Left ventricle myocardium inferior (tissue), 1 donor: ENCODE measurements at places on chromosomes 2 and 18. TPM values are rescaled to one million over a fixed set of nuclear protein-coding genes. Genes with fewer than 3 reads are reported as not detected.
A peak's percentile ranks its signal among the peaks of the same experiment; 100 is the strongest.

DNA sequence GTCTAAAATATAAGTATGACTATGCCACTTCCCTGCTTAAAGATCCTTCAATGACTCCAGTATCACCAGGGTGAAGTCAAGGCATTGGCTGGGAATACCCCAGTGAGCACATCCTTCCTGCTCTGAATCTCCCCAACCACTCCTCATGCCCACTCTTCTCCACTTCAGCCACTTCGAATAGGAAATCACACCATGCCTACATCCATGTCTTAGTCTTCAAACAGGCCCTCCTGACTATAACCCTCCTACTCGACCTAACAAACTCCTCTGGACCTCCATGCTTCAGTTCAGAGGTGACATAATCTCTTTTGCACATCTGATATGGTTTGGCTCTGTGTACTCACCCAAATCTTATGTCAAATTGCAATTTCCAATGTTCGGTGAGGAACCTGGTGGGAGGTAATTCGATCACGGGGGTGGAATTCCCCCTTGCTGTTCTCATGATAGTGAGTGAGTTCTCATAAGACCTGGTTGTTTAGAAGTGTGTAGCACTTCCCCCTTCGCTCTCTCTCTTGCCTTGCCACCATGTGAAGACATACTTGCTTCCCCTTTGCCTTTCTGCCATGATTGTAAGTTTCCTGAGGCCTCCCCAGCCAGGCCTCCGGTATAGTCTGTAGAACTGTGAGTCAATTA is 87.8 kb upstream of the TFCP2L1 start:
- no peak for DNase-seq

- no peak for DNase-seq
Observed at GRCh38 chr2:71472019-71472418, 18.7 kb downstream of the DYSF start.

DNA sequence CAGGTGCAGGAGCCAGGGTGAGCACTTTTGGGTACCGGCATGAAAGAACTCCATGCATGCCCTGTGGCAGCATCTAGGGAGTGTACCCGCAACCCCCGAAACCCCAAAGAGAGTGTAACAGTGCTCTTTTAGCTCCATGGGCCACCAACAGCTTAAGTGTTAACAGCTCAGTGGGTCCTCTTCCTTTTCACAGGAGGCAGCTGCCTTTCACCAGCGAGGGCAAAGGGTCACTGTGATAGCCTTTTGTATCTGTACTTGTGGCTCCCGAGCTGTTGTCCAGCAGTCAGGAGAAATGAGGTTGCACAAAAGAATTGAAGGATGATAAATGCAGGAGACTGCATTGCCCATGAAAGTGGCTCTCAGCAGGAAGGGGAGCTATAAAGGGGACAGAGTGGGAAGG is 1166.3 kb upstream of the ACVR2A start:
- DNase-seq: no peak

DNA sequence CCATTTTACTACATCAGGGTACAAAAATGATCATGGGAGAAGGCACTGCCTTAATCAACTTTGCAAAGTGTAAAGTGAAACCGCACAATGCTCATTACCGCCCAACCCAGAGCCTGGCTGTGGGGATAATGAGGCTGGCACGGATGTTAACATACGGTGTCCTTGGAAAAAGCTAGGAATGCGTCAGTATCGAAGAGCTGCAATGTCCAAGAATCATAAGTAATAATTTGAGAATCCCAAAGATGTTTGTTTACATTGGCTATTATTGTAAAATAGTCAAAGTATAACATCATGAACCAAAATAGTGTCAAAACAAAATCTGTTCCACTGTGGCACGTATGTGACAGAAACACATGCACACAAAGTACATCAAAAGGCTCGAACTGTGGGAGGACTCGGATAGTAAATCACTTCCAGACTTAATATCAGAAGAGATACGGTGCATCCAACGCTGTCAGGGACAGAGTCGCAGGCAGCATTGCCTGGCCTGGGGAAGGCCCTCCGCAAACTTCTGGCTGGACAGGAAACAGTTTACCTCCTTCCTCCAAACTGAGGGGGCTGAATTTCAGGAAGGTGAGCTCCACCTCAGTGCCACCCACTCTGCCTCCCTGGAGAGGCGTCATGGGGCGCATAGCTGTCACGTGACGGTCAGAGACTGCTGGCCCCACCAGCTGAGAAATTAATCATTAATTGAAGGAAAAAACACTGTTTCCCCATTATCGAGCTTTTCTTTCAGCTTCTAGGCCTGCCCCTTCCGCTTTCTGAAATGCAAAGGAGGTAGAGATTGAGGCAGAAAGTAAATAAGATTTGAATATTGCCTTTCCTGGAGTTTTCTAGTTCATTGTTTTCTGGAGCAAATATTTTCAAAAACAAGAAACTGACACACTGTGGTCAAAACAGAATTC is 1.8 kb upstream of the ID2 start:
- peak; percentile 42 for DNase-seq

GRCh38 chr2:36277146-36277808 is 78.3 kb upstream of the CRIM1 start:
- no peak for DNase-seq

DNA sequence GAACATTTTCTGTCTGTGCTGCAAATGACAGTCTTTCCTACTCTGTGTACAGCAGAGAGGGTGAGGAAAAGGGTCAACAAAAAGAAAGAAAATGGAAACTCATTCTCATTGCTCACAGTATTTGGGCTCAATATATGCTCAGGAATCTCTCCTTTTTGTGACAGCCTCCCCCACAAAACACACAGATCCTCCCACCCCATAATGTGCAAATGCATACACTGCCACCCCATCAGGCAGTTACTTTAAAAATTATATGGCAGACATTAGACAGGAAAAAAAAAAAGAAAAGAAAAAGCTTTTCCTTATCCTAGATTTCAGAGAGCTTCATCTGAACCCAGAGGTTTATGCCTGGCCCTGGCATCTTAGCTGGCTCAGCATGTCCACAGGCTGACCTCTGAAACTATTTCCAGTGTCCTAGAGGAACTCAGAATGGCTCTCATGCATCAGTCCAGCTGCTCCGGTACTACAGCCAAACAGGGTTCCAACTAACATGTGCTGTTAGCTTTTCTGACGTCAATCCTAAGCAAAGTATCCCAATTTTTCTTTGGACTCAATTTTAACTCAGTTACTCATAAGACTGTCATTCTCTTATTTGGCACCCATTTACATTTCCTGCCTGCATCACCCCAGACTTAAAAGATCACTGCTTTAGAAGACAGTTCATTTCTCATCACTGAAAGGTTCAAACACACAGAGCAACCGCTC is 105.9 kb downstream of the RBMS1 start:
- peak; percentile 74 for DNase-seq

DNA sequence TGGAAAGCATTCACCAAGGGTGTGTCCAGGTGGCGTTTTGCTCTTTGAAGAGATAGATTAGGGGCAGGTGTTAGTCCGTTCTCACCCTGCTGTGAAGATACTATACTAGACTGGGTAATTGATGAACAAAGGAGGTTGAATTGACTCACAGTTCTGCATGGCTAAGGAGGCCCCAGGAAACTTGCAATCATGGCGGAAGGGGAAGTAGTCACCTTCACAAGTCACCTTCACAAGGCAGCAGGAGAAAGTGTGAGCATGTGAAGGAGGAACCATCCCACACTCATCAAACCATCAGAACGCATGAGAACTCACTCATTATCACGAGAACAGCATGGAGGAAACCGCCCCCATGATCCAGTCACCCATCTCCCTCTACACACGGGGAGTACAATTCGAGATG is 135.7 kb upstream of the NFATC1 start:
- DNase-seq: no peak

GRCh38 chr2:48717846-48718245 is 37.7 kb downstream of the LHCGR start:
- DNase-seq: no peak

DNA sequence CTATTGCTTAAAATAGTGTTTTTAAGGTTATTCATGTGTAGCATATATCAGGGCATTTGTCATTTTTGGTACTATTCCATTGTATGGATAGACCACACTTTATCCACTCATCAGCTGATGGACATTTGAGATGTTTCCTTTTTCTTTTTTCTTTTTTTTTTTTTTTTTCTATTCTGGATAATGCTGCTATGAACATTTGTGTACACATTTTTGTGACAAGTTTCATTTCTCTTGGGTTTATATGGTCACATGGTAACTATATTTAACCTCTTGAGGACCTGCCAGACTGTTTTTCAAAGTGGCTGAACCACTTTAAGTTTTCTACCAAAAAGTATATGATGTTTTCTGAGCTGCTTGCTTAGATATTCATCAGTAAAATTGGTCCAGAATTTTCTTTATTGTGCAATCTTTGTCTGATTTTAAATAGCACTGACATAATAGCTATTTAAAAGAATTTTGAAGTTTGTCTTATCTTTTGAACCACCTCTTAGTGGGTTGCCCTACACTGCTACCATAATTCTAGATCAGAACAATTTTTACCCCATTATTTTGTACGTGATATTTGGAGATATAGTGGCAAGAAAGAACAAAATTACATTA is 219.4 kb upstream of the SIX3 start:
- DNase-seq: no peak

GRCh38 chr2:45293182-45293581 is 283.9 kb upstream of the SIX2 start:
- DNase-seq: no peak

The IL37 gene
- not detected for total RNA-seq

The FAM237A gene
- total RNA-seq: not detected

The MLPH gene
- 73.5 TPM for total RNA-seq
